ENCODE measurements at places on chromosomes 11 and 22.

GRCh38 chr11:71483692-71484091 is 30.7 kb downstream of the NADSYN1 start:
- DNase-seq: no peak

GRCh38 chr22:39432361-39432811 is 24.4 kb upstream of the MGAT3 start:
- DNase-seq: no peak

DNA sequence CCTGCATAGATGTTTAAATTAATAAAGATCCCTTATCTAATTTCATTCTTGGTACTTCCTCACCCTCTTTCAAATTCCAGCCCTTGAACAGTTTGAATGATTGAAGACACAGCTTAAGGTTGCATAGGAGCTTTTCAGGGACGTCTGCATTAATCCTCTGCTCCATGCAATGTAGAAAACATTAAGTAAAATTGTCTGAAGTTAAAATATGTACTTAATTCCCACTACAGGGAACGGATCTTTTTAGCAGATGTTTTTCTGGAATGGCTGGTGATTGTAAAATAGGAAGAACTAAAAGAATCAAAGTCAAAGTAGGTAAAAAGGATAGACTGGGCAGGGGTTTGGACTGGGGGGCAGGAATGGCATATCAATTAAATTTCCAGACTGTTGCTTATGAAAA is 58.9 kb downstream of the ABTB2 start:
- DNase-seq: no peak

GRCh38 chr11:66723693-66724092 is 5.3 kb downstream of the SPTBN2 start:
- DNase-seq: no peak

DNA sequence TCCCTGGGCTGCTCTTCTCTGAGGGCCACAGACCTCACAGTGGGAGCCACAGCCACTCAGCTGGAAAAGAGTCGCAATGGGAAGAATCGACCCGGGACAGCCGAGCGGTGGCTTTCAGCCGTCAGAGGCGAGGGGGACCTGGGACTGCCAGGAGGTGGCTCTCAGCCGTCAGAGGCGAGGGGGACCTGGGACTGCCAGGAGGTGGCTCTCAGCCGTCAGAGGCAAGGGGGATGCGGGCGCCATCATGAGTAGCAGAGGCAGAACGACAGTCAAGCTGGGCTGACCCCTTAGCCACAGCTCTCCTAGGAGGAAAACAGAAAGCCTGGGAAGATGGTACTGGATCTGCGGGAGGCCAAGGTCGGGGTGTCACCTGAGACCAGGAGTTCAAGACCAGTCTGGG is 14.9 kb upstream of the MUC2 start:
- DNase-seq: no peak

GRCh38 chr11:94583213-94583865 is 16.2 kb downstream of the PIWIL4 start:
- no peak for DNase-seq

DNA sequence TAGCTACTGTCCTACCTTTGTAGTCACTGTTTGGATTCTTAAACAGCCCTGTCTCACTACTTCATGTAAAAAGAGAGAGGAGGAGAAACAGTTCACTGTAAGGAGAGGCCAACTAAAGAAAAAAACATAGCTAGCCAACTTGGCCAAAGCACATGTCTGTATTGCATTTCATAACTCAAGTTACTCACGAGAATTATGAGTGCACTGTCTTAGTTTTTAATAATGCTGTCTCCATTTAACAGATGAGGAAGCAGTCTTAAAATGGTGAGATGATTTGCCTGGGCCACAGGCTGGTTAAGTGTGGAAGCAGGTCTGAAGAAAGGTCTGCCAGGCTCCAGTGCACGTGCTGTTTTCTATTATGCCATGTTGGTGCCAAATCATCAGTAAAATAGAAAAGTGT is 104.5 kb downstream of the UVRAG start:
- DNase-seq: no peak

GRCh38 chr11:694563-695287 is at the start of gene DEAF1:
Gene DEAF1 (minus strand): TSS chr11:695222. CDS start chr11:695047, 175 bp downstream.
- peak; percentile 95 for DNase-seq

DNA sequence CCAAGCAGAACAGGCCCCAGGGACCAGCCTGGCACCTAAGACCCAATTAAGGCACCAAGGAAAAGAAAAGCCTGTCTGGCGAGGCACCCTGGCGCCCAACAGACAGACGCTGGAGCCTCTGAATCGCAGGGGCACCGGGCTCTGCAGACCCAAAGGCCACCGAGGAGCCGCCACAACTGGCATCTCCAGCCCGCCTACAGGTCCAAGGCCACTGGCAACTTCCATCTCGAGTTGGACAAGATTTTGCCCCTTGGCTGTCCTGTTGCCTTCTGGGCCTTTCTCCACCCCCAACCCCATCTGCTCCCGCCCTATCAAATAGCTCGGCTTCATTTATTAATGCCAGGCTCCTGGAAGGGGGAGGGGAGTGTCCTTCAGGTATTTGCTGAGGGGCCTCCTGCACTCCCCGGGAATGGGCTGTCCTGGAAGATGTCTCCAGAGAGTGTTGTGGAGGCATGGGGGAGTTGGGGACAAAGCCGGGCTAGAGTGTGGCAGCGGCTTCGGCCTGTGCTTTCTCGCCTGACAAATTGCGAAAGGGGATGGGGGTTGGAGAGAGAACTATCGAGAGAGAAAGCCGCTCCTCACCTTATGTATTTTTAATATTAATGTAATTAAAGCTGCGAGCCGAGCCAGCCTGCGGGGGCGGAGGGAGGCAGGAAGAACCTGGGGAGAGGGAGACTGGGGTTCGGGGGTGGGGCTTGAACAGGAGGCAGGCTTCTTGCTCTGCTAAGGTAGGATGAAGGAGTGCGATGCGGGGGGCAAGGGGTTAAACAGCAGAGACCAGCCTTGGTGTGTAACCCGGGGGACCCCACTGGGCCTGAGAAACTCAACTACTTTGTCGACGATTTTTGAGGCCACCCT is 2.0 kb downstream of the DSCAML1 start:
- no peak for DNase-seq

DNA sequence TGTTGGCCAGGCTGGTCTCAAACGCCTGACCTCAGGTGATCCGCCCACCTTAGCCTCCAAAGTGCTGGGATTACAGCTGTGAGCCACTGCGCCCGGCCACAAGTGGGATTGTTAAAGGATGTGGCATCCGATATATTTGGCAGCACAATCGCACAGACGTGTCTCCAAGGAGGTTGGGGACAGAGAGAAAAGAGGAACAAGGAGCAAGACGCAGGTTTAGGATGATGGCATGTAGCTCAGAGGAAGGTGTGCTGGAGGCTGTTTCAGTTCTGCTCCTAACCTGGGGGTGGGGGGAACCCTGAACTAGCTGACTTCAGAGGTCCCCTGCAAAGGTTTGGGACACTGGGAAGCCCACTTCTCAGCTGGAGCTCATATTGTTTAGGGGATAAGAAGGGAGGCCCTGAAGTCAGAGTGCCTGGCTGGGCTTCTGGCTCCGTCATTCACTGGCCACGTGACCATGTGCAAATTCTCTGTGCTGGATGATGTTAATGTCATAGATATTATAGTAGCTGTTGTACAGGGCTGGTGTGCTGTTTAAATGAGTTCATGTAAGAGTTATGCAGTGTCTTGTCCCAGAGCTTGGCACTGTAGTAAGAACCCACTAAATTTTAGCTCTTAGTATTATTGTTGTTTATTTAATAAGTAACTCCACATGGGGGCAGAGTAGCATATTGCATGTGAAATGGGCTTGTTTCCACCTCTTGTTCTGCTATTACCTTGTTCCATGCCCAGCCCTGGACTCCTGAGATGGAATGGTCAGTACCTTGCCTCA is 129.7 kb downstream of the ST3GAL4 start:
- DNase-seq: no peak

- DNase-seq: peak; percentile 84
Observed at GRCh38 chr11:48093795-48094642, 113.7 kb downstream of the PTPRJ start.

DNA sequence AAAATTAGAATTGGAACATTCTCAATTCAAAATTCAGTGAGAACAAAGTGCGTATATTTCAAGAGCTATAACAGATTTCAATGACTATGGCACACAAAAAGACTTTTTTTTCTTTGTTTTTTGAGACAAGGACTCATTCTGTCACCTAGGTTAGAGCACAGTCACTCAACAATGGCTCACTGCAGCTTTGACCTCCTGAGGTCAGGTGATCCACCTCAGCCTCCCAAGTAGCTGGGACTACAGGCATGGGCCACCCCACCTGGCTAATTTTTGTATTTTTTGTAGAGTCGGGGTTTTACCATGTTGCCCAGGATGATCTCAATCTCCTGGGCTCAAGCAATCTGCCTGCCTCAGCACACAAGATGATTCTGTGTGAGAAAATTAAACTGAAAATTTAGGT is 51.5 kb downstream of the PIK3C2A start:
- DNase-seq: no peak

DNA sequence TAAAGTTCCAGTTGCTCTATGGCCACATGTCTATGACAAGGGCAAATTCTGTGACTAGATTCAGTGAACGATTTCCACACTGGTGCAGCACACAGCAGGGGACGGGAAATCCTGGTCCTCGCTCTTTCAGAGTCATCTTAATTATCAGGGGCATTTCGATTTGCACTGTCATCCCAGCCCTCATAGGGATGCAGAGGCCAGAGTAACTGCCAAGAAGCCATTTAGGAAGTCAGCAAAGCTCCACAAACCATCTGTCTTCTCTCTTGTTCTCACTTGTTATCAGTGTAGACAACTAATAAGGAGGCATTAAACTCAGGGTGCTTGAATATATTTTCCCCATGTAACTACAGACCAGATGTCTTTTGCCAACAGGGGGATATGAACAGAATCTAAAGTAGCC is 151.7 kb downstream of the STK33 start:
- no peak for DNase-seq

DNA sequence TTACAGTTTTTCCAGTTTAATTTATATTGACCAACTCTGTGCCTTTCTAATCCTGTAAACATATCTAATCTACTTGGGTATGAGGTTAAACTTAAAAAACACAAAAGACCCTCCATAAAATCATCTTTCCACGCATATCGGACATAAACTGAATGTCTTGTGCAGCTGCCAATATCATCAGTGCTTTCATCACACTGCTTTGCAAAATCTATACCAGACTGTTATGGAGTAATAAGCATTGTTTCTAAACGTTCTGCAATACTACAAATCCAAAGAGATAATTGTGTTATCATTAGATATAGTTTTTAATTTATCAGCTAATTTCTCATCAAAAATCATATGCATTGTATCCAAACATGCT is 36.1 kb upstream of the AMPD3 start:
- DNase-seq: no peak

- no peak for DNase-seq
Observed at GRCh38 chr22:45923835-45924234, 53.1 kb downstream of the WNT7B start.

DNA sequence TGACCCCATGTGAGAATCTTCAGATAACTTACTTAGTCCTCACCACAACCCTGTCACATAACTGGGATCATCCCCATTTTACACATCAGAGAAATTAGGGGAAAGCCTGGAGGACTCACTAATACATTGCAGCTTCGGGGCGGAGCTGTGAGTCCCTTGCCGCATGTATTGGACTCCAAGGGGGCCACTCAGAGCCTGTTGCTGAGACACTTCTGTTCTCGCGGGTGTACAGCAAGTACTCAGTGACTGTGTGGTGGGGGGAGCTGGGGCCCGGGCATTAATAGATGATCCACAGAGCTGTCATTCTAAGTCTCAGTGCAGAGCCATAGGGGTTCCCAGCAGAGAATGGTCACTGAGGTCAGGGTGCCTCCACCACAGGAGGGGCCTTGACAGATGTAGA is 13.5 kb downstream of the OAF start:
- DNase-seq: no peak

- no peak for DNase-seq
Observed at GRCh38 chr11:76086743-76087635, 119.3 kb downstream of the WNT11 start.

DNA sequence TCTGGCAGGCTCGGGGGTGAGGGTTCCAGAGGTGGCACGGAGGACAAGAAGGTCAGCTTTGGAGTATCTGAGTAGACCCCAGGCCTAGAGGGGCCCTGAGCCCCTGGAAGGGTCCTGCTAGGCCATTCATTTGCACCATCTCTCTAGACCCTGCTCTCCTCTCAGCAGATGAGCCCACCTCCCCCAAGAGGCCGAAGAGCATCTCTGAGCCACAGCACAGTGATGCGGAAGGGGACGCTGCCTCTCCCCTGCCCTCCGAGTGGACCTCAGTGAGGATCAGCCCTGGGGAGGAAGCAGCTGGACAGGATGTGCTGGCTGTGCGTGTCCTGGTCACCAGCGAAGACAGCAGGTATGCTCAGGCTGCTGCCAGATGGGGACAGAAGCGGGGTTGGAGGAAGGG is 101.6 kb upstream of the PARVA start:
- no peak for DNase-seq

DNA sequence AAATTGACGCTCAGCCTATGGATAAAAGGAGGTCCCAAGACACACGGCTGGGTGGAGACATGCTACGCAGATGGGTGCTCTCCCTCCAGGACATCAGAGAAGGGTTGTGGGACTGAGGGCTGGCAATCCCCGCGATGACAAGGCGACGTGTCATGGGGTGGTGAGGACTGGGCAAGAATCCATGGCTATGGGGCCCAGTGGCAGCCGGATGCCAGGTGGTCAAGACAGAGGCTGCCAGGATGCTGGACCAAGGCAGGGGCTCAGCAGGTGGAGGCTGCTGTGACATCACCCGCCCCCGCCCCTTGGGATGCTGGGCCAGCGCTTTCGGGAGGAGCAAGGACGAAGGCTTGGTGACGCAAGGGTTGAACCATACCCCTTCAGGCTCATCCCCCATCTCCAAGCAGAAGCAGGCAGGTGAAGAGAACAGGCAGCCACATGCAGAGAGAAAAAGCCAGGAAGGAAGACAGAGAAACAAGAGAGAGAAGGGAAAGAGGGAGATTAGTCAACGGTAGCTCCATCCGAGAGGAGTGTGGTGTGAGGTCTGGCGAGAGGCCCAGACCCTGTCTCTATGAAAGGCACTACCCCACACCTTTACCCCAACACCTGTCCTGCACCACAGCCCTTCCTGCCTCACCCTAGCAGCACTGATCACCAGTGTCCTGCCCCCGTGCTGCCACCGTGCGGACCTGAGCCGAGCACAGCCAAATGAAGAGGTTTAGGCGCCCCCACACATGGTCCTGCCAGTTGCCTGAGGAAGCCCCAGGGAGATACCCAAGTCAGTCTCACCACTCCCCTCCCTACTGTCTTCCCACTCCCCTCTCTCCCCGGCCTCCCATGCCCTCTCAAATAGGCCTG is 24.1 kb upstream of the RASL10A start:
- no peak for DNase-seq

GRCh38 chr11:65637794-65638419 is at the start of gene SIPA1:
Gene SIPA1 (plus strand): TSS chr11:65638101. CDS start chr11:65640922, 2,821 bp downstream.
- DNase-seq: peak; percentile 40

- no peak for DNase-seq
Observed at GRCh38 chr22:19917389-19918138, 24.0 kb upstream of the COMT start.

All from DMS153 (cell line).